ENCODE measurements at places on chromosomes 2 and 18.

- no peak for DNase-seq
Measured at GRCh38 chr18:29191263-29191662, 1014.3 kb upstream of the CDH2 start.

DNA sequence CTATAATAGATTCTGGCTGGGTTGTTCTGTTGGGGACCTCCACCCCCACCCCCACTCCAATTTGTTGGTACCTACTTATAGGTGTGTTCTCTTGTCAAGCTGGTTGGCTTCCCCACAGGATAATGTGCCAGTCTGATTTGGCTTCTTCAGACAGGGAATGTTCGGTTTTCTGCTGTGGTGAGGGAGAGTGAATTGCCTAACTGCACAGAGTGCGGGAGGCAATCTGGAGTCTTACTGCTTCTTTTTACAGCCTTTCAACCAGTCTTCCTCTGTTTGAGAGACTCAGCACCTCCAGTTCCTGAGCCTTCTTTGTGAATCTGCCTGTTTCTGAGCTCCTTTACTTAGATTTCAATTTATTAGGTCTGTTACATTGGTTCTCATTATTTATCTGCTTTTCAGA lies 27.4 kb upstream of the SNORC start:
- DNase-seq = no peak

DNA sequence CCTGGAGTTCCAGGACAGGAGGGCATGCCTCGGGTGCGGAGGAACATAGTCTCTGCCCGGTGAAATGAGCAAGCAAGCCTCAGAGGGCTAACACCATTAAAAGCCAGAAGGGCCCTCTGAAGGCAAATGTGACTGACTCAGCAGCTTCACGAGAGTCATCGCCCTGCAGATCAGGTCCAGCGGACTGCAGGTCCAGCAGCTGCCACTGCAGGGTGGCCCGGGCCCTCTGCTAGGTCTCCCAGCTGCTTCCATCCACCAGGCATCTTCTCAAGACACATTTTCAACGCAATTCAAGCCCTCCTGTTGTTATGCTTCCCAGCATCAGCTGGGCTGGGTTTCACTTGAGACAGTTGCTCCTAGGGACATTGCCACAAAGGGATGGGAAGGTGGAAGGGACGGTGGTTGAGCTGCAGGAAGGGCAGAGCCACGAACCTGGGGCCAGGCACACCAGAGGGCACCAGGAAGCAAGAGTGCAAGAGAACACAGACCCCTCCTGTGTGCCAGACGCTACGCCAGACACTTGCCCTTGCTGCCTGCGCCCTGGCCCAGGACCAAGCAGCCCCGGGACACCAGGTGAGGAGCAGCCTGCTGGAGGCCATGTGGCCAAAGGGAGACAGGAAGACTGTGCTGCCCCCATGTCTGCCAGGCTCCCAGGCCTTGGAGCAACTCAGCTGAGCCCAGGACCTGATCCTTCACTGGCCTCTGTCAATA lies 173.0 kb downstream of the HDAC4 start:
- DNase-seq = no peak

- peak; percentile 17 for DNase-seq
Measured at GRCh38 chr2:25790074-25790790, 88.1 kb downstream of the ASXL2 start.

DNA sequence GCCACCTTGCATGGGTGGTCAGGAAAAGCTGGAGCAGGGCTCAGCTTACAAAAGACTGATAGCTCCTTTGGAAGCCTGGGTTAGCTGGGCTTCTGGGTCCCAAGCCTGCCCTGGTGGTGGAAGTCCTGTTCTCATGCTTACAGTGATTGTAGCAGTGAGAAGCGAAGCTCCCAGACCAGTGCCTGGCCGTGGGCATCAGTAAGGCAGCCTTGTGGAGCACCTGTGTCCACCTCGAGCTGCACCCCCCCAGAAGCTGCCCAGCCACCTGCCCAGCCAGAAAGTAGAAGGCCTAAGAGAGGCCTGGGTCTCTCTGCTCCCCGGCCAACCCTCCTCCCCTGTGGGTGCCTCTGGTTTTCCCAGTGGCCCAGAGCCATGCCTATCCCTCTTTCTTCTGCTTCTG lies 10.5 kb downstream of the GLI2 start:
- DNase-seq = no peak

DNA sequence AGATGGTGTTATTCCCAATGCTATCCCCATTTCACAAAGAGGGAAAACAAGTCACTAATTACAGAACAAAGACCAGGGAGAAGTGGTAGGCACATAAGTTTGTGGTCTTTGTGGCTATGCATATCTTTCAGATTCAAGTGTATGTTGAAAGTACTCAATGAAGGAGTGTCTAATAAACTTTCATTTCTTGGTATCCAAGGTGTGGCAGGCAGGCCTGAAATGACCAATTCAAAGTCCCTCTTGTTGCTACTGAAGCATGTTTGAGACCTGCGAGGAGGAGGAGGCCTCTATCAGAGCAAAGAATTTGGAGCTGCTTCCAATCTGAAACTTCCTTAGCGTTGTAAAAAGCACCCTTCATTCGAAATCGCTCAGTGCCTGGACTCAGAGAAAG lies 60.9 kb upstream of the KLF7 start:
- DNase-seq = no peak

- no peak for DNase-seq
Measured at GRCh38 chr2:133360882-133361281, 207.4 kb downstream of the NCKAP5 start.

DNA sequence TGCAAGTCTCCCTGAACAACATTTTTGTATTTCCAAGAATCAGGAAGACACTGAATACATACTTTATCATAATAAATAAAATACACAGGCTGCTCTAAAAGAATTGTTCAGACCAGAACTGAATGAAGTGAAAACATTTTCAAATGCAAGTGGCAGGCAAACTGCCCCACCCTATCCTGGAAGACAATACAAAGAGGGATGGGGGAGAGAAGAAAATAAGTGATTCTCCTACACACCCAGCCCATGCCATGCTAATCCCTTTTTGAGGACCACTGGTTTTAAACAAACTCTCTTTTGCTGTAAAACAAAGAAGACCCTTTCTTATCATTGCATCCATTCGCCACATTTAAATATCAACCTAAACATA lies 95.6 kb downstream of the PID1 start:
- DNase-seq = no peak

- DNase-seq = no peak
Measured at GRCh38 chr18:45386041-45386655, 229.1 kb upstream of the SLC14A2 start.

DNA sequence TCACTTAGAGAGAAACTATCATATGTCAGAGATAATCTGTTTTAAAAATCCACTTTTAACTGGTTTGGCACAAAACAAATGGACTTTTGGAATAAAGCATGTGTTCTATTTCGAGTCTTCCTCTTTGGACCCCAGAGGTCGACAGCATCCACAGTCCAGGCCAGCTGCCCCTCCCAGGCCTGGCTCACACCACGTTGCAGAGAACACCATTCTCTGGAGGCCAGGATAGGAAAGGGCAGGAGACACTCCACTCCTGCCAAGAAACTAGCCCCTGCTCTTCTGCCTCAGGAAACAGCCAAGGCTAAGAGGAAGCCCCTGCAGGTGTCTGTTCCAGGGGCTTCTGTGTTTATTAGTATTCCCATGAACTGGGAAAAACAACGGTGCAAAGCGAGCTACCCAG lies 456.6 kb upstream of the ID2 start:
- DNase-seq = no peak

- no peak for DNase-seq
Measured at GRCh38 chr18:57797209-57797651, 5.9 kb downstream of the ATP8B1 start.

- DNase-seq = no peak
Measured at GRCh38 chr2:224901121-224901676, 141.1 kb downstream of the DOCK10 start.

GRCh38 chr2:7693246-7694075 lies 776.2 kb downstream of the RNF144A start:
- DNase-seq = no peak

GRCh38 chr2:136990316-136990715 lies 225.0 kb downstream of the THSD7B start:
- DNase-seq = no peak

- DNase-seq = no peak
Measured at GRCh38 chr2:513981-514706, 163.1 kb downstream of the TMEM18 start.

DNA sequence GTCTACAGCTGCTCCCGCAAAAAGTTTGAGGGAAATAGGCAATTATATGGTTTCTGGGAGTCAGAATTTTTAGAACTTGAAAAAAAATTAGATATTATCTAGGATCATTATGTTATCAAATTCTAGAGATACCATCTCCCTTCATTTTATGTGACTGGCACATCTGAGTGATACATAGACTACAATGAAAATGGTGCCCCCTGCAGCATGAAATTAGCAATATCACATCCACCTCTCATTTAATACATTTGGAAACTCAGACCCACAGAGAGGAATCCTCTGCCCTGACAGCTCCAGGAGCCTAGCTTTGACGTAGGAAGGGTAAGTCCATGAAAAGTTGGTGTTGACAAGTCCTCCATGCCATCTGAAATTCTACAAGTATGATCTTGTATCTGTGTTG lies 381.6 kb downstream of the SUCLG1 start:
- peak; percentile 3 for DNase-seq

- no peak for DNase-seq
Measured at GRCh38 chr18:49486134-49486533, 900 bp downstream of the C18orf32 start.

DNA sequence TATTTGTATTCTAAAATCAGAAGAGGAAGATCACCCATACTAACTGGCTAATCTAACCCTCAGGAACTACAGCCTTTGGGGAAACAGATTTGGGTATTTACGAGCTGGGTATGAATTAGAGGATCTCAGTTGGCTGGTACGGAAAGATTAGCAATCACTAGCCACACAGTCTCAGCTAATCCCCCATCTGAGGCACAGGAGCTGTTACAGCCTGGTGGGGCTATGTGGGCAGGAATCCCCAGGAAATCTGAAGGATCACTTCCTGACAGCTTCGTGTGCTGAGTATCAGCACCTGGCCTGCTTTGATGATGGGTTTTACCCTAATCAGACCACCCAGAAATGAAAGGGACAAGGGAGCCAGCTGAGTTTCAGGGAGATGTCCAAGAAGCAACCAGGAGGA lies 206.3 kb downstream of the AFF3 start:
- no peak for DNase-seq

DNA sequence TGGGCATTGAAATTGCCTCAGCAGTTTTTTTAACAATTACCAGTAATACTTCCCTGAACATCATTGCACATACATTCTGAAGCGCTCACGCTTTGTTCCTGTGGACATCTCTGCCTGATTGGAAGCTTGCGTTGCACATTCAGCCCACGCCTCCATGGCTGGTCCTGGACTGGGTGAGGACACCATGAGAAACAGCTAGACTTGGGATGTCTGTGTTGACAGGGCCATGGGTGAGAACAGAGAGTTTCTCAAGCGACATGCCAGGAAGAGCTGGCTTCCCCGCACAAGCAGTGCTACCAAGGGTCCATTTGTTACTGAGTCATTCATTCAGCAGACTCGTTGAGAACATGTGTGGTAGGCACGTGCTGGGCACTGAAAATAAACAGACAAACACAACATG lies 166.3 kb downstream of the GBX2 start:
- DNase-seq = no peak

DNA sequence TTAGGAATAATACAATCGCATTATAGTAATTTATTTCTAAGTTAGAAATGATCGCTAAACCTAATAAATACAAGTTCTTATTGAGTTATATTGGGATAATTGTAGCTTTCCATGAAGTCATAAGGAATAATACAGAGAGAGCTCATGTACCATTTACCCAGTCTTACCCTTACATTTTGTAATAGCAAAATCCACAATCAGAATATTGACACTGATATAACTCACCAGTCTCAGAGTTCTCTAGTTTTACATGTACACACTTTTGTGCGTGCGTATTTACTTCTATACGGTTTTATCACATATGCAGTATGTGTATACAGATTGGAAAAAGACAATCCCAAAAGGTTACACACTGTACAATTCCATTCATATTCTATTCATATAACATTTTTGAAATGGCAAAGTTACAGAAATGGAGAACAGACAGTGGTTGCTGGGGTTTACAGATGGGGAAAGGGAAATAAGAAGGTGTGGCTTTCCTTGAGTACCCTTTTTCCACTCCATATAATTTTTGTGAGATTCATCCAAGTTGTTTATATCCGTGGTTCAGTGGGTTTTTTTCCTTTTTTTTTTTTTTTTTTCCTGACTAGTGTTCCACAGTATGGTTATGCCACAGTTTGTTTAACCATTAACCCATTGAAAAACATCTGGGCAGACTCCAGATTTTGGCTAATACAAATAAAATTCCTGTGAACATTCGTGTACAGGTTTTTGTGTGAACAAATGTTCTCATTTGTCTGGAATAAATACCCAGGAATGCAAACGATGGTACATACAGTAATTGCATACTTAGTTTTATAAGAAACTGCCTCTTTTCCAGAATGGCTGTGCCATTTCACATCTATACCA lies 117.2 kb downstream of the HNMT start:
- DNase-seq = no peak

GRCh38 chr2:20728114-20728758 lies 61.3 kb downstream of the GDF7 start:
- no peak for DNase-seq

GRCh38 chr2:221571551-221572218 lies 419 bp downstream of the EPHA4 start:
- DNase-seq = no peak

DNA sequence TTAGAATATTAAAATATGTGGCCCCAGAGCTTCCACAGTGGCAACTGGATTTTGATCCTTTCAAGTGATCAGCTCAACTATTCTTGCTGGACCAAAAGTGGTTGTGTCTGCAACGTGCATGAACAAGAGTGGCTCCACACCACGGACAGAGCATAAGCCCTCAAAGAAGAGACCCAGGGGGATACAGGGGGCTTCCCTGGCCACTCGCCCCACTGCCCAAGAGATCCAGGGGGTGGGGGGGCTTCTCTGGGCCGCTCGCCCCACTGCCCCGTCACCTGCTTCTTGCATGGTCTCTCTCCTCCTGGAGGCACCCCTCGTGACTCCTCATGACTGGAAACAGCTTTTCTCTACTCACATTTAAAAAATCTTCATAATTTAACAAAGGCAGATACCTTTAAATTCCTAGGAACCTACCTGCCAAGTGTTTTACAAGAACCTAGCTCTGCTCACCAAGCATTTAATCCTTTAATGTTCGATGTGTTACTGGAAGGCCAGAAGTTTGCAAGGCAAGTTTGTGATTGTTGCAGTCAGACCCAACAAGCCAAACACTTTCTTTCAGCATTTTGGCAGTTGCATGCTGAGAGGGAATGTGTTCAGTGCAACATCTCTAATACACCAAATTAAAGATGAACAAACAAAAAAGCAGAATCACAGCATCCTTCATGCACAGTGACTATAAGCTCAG lies 174.3 kb downstream of the BCL2 start:
- DNase-seq = no peak

GRCh38 chr2:127233710-127234109 lies 13.6 kb upstream of the CYP27C1 start:
- DNase-seq = no peak

DNA sequence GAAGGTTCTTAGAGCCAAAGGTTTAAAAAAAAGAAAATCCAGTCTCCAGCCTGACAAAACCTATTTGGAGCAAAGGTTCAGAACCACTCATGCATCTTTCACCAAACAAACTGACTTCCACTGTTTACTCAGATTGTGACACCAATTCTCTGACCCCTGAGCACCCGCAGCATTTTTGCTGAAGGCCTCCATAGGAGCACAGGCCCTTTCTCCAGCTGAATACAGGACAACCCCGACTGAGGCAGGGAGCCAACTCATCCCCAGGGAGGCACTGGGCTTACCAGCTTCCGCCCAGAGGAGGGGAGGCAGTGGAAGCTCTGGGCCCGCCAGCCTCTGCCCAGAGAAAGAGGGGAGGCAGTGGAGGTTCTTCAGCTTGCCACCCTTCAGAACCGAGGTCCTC lies 51.0 kb upstream of the CNGA3 start:
- no peak for DNase-seq

GRCh38 chr2:215405722-215406581 lies 29.9 kb downstream of the FN1 start:
- DNase-seq = no peak

Data from CD4-positive, alpha-beta T cell treated with Interleukin-12 subunit alpha and Interleukin-12 subunit beta, for 1 hour (primary cell).